ENCODE measurements at places on chromosomes 4 and X. TPM values are rescaled to one million over a fixed set of nuclear protein-coding genes. Genes with fewer than 3 reads are reported as not detected.

DNA sequence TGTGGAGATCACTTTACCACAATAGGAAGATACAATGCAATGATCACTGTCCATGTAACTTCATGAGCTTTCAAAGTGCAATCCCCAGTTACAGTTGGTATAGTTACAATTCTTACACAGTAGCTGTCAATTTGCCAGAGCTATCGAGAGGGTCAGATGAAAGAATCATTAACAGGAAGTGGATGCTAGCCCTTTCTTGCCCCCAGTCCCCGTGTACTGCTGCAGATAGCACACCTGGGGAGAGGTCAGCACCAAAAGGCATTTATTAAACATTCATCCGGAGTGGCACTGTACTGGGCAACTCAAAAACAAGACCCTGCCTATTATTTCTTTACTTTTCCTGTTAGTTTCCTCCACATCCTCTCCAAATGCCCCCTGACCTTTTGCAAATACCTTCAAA lies 47.7 kb downstream of the SOD3 start:
- H3K27ac ChIP-seq: no peak overlapping the region
- H3K36me3 ChIP-seq: no peaks in the 10 kb centered on the region
- H3K27me3 ChIP-seq: no peaks in the 10 kb centered on the region
- H3K4me3 ChIP-seq: no peak overlapping the region
- no peak for DNase-seq
- H3K4me1 ChIP-seq: no peaks in the 10 kb centered on the region

- no peaks in the 10 kb centered on the region for H3K27me3 ChIP-seq
- no peak for DNase-seq
- H3K4me3 ChIP-seq: no peak overlapping the region
- H3K4me1 ChIP-seq: no peaks in the 10 kb centered on the region
- H3K27ac ChIP-seq: no peak overlapping the region
Measured at GRCh38 chr4:14254252-14254651, 626.7 kb upstream of the BOD1L1 start.

DNA sequence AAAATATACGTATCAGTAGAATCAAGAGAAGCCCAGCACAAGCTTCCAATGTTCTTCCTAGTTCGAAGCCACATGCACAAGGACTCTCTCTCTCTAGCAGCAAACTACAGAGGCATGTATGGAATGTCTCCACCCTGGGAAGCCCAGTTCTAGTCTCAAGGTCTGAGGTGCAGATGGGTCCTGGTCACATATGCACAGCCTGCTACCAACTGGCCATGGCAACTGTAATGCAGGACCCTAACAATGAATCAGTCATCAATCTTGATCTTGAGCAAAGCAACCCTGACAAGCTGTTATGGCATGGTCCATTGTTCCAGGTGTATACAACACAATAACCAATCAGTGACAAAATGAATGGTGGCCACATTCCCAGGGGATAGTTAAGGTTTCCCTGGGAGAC lies 55.8 kb downstream of the MBNL3 start:
- H3K27ac ChIP-seq: no peak overlapping the region
- no peak for DNase-seq
- no peaks in the 10 kb centered on the region for H3K36me3 ChIP-seq
- H3K4me3 ChIP-seq: no peak overlapping the region

DNA sequence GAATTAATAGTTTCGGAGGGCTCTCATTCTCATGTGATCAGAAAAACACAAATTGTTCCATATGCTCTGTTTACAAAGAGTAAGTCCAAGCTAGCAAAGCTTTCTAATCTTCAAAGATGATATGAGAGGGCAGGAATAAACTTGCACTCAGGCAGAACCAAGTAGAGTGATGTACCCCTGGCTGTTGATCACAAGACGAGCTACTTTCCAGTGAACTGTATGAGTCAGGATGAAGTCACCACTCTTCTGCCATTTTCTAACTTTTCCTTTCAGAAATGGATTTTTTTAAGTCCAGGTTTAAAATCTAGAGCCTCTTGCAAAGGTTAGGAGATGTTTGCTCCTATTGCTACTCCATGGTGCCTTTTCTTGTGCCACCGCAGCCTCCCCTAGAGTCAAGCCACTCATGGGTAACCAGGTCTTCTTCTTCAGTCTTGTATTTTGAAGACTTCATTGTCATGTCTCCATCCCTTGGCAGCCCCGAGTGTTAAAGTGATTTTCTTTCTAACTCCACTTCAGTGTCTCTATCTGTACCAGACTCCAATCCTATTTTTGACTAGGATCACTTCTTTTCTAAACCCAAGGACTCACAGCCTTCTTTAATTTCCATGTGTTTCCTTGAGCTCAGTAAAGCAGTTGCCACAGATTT lies 171.9 kb upstream of the GALNT7 start:
- no peaks in the 10 kb centered on the region for H3K36me3 ChIP-seq
- H3K27me3 ChIP-seq: no peaks in the 10 kb centered on the region
- H3K27ac ChIP-seq: no peak overlapping the region
- H3K4me3 ChIP-seq: no peak overlapping the region
- H3K4me1 ChIP-seq: peaks cover 8% of the 10 kb centered on the region

The EMD gene
- 61.5 TPM for total RNA-seq

Data from gastrocnemius medialis (tissue), 4 donors.